ENCODE measurements at places on chromosomes 16 and 17. TPM values are rescaled to one million over a fixed set of nuclear protein-coding genes. Genes with fewer than 3 reads are reported as not detected.
A peak's percentile ranks its signal among the peaks of the same experiment; 100 is the strongest.

The CCL4L2 gene
- total RNA-seq, result 5.2 TPM

The DPEP2 gene
- 2.0 TPM for total RNA-seq

GRCh38 chr17:77364381-77364911 is 223.7 kb downstream of the SEC14L1 start:
- no peak for DNase-seq

The TNFRSF12A gene
- total RNA-seq, result 12.3 TPM

DNA sequence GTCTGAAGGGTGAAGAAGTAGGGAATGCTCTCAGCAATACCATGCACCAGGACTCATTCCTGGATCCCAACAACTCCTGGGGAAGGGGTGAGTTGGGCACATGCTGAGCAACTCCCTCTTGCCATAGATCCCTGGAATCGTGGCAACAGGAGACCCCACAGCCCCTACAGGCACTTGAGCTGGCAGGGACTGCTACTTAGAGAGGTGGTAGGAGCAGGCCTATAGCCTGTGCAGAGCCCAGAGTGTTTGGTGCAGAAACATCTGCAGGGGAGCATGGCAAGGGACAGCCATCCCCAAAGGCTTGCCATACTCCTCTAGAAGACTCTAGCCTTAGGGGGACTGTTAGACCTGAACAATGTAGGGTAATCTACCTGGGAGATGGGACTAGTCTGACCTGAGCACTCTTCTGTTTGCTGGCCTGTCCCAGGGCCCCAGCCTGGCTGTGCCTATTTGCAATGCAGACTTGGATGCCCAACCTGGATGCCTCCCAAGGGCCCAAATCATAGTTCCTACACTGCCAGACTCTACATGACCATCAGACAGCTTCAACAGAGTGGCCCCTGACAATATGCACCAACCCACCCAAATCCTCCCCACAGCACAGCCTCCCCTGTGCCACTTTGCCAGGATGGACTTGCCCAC is 568.6 kb upstream of the KIF2B start:
- no peak for DNase-seq

The SPATA2L gene
- 16.2 TPM for total RNA-seq

The CHRNE gene
- total RNA-seq, result 0.98 TPM

- DNase-seq, result no peak
Observed at GRCh38 chr17:62780951-62781350, 27.2 kb downstream of the MARCHF10 start.

DNA sequence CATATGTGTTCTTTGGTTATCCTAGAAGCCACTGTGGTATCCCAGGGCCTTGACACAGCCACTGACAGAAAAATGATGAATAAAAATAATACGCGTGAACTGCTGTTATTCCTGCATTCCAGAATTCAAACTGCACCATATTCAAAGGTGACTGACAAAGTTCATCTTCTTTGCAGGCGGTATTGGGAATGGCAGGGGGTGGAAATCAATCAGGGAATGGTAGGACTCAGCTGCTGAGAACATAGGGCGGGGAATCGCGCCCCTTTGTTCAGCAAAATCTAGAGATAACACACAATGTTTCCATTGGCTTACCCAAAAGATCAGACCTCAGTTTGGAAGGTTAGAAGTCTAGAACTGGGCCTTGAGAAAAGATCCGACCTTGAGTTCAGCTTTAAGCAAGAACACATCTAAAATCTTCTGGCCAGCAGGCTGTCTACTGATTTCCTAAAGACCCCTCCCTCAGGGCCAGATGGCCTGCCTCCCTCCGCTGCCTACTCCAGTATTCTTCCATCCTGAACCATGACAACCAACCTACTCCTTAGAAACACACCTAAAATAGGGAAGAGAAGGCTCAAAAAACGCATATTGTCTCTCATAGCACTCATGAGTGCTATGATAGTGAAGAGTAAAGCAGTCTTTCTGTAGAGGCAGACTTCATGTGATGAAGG is 34.1 kb downstream of the CDK5R1 start:
- DNase-seq, result no peak

The CFAP97D1 gene
- not detected for total RNA-seq

GRCh38 chr17:6867849-6868248 is 36.3 kb upstream of the TEKT1 start:
- no peak for DNase-seq

- DNase-seq, result peak; percentile 91
Observed at GRCh38 chr17:43905985-43906852, 1.1 kb downstream of the MPP2 start.

DNA sequence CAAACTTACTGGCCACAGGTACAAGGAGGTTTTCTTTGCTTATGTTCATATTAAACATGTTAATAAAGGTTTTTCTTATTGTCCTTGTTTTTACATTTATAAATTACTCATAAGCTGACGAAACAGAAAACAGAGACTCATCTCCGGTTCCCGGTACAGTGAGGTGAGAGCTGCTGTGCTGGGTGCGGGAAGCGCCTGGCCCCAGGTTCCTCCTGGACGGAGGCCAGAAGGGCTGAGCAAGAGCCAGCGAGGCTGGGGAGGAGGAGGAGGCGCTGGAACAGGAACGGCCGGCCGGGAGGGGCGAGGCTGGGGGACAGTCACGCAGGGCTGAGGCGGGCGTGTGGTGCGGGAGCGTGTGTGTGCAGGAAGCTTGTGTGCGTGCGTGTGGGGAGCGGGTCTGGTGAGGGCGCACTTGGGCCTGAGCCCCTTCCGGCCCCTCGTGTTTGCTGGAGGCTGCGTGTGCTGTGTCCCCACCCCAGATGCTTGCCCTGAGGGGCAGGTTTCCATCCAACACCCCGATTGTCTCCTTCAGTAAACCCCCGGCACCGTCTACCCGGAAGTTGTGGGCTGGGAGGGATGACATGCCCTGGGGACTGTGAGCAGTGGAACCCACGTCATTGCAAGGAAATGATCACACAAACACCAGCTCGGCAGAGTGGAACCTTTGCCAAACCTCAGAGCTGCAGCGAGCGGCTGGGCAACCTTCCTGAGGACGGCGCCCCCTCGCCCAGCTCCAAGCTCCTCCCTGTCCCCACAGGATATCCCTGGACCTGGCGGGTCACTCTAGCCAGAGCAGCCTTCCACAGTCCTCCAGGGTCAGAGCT is 19.5 kb downstream of the CD7 start:
- peak; percentile 96 for DNase-seq

DNA sequence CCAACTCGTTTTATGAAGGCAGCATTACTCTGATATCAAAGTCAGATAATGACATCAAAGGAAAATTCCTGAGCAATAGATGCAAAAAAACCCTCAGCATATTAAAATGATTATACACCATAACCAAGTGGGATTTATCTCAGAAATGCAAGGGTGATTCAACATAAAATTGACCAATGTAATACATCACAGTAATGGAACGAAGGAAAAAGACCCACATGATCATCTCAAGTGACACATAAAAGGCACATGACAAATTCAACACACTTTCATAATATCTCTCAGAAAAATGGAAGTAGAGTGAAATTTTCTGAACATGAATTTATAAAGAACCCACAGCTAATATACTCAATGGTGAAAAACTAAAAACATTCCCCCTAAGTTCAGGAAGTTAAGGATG is 118.8 kb downstream of the ITFG1 start:
- no peak for DNase-seq

The CLEC19A gene
- total RNA-seq, result not detected

- no peak for DNase-seq
Observed at GRCh38 chr17:40104594-40105486, 4.5 kb upstream of the NR1D1 start.

GRCh38 chr17:29544066-29544465 is 22.8 kb downstream of the ABHD15 start:
- no peak for DNase-seq

All from vagina (tissue), 2 donors.